NCI-H1694 treated with DMSO at 0.1 percent for 48 hours (cell line): ENCODE measurements at places on chromosomes 1 and 21.

GRCh38 chr1:4124631-4125145, 224.6 kb upstream of the C1orf174 start:
- DNase-seq, result no peak

DNA sequence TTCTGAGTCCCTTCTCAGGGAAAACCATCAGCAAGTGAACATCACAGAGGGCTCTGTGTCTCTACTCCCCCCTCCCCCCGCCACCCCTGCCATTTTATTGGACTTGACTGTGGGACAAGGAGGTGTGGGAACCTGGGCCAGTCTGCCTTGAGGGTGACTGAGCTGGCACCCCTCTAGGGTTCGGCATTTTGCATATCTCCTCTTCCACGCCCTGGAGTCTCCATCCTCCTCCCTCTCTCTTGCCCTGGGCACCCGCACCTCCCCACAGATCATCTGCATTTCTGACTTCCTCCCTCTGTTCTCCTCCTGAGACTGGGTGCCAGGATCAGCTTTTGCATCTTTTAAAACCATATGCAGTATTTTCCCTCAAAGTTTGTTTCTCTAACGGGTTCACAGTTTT, 107.1 kb upstream of the ERRFI1 start:
- no peak for DNase-seq

GRCh38 chr1:187871177-187871845, 1042.6 kb downstream of the PLA2G4A start:
- no peak for DNase-seq

DNA sequence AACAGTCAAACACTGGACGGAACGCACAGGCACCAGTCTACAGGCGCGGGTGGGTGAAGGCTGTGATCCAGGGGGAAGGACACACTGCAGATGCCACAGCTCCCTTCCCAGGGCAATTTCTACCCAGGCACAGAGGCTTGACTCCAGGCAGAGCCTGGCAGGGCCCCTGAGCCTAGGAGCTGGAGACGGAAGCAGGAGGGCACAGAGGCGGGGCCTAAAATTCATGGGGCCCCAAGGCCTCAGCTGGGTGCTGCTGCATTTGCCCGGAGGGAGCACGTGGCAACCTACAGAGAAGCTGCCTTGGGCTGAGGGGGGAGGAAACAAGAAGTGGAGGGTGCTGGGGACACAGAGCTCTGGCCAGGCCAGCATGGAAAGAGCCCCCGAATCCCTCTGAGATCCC, 41.2 kb downstream of the UBE2G2 start:
- DNase-seq, result no peak

DNA sequence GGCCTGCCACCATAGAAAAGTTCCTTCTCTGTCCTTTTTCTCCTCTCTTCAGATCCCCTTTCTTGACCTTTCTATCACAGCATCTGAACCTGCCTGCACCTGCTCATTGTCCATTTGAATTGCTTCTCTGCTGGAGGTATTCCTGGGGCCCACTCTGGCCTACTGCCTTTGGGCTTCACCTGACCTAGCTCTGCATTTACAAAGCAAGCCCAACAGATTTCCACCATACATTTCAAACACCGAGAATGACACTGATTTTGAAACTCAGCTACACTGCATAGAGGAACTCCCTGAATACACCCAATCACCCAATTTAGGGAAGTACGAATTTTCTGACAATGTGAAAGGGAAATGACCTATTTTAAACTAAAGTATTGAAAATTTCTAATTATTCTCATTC, 284.5 kb upstream of the USP25 start:
- no peak for DNase-seq

GRCh38 chr1:243396876-243397275, 141.0 kb downstream of the SDCCAG8 start:
- DNase-seq, result peak; percentile 100

DNA sequence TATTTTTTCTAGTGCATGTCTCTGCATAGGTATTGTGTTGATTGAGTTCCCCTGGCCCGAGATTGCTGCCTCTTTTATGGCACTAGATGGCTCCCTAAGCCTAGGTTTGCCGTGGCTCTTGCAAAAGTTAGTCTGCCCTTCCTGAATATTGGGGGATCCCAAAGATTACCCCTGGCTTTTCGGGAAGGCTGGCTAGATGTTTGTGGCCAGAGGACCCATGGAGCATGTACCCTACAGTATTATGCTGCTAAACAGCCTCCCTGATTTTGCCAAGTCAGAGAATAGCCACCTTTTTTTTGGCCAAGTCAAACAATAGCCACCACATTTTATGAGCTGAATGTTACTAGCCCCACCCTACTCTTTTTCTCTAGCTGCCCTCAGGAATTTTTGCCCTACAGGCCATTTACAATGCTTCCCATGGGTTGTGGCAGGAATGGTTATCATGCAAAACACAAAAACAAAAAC, 343.2 kb downstream of the OLFM3 start:
- DNase-seq, result no peak

- DNase-seq, result no peak
Measured at GRCh38 chr1:46150085-46150484, 17.7 kb upstream of the PIK3R3 start.

DNA sequence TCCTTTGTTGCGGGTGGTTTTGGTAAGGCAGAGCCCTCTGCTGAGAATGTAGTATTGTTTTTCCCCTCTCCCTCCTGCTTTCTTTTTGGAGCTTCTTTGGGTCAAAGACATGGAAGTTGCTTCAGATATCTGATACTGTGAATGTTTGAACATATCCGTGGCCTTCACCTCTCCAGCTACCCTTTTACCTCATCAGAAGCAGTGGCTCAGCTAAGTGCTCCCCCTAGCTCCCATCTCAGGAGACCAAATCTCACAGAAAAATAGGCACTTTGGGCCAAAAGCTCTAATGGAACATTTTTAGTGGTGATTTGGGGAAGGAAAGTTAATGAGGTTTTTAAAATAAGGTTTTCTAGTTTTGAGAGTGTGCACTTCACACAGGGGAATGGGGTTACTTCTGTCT, 6.3 kb downstream of the TMEM200B start:
- DNase-seq, result no peak

DNA sequence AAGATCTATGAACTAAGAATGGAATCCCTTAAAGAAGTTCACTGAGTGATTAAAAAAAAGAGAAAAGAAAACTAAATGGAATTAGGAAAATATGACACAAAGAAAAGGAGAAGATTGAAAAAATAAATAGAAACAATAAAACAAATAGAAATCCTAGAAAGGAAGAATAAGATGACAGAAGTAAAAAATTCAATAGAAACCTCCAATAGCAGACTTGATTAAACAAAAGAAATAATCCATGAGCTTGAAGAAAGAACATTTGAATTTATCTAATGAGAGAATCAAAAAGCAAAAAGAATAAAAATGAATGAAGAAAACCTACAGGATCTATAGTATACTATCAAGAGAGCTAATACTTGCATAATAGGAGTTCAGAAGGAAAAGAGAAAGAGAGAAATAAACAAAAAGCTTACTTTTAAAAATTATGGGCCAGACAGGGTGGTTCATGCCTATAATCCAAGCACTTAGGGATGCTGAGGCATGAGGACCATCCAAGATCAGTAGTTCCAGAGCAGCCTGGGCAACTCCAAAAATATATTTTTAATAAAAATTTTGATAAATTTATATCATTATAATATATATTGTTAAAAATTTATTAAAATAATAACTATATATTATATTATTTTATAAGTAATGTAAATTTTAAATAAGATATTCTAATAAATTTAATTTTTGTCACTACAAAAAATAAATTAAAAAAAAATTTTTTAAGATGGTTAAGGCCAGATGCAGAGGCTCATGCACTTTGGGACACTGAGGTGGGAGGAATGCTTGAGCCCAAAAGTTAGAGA, 9.4 kb upstream of the VN1R5 start:
- no peak for DNase-seq

DNA sequence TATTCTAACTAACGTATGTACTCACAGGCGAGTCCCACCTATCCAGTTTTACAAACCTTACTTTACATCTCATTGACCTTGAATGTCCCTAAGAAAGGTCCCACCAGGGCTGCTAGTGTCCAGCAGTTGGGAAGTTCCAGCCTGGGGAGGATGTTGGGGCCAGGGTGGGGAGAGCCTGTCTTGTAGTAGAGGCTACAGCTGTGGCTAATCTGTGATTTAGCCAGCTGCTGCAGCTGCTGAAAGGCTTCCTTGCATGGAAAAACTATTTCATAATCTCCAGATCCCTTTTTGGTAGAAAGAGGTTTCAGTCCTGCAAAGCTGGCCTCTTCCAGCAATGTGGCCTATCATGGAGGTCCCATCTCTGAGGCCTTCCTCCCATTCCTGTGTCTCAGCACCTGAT, 23.1 kb downstream of the TNN start:
- DNase-seq, result no peak

DNA sequence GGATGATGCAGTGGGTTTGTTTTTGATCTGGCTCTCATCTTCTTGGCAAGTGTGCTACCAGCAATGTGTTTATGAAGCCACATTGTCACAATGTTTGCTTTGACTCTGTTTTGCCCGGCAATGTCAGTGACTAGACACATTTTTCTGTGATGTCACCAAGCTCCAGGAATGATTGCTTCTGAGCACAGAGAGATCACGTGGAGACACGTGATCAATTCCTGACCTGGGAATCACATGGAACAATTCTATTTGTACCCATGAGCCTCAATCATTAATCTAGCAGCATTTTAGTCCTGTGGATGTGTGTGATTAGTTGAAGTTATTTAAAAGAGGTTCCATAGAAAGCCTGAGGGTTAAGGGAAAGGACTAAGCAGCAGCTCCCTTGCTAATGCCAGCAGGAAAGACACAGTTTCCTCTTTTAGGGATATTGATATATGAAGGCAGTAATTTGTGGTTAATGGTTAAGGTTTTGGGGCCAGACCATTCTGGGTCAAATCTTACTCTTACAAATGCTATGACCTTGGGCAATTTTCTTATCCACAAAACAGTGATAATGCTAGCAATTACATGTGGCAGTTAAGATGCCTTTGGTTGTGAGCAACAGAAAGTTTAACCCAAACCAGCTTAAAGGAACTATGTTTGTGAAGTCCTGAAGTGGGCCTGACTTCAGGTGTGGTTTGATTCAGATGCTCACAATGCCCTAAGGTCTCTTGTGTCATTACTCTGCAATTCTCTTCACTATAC, 59.0 kb downstream of the FASLG start:
- no peak for DNase-seq

DNA sequence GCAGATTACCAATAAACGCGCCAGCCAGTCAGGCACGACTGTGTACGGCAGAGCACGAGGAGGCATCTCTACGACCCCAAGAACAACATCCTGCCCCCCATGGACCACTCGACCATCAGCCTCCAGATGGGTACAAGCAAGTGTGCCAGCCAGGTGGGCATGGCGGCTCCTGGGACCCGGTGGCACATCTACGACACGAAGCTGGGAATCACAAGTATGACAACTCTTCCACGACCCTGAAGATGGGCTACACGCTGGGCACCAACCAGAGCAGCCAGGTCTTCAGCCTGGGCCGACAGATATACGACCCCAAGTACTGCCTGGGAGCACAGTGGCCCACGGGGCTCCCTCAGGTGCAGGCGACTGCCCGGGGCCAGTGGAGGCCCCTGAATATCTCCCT, 217.6 kb downstream of the POTED start:
- DNase-seq, result no peak

DNA sequence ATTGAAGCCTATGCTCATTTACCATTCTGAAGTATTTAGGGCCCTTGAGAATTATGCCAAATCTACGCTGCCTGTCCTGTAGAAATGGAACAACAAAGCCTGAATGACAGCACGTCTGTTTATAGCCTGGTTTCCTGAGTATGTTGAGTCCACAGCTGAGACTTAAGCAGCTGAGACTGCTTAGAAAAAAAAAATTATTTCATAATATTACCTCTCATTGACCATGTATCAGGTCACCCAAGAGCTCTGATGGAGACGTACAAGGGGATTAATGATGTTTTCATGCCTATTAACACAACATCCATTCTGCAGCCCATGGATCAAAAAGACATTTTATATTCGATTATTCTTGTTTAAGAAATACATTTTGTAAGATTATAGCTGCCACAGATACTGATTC, 387.2 kb upstream of the NCAM2 start:
- DNase-seq, result no peak

- no peak for DNase-seq
Measured at GRCh38 chr1:45456531-45456930, 34.4 kb downstream of the TESK2 start.

DNA sequence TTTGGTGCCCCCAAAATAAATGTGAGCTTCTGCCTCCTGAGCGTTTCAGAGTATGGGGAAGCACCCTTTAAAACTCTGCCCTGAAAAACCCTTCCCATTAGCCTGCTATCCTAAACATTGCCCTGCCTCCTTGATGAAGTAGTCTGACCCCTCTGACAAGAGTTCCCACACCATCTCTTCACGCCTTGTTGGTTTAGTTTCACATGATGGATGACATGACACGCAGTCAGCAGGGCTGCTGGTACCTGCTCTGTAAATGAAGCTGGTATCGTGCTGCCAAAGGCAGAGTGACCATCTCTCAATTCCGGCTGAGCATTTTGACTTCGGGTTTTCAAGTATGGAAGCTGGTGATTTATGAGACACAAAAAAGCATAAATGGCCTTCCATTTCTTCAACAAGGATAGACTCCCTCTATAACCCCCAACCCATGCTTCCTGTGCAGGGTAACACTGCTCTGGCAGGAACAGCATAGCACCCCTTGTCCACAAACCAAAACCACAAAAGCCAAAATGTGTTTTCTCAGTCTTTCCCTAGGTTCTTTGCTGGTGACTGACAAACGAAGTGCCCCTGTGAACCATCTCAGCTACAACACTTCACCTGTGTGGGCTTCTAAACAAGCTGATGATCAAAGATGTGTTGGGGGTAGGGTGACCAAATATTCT, 444.6 kb downstream of the NUF2 start:
- no peak for DNase-seq

GRCh38 chr21:36610201-36610600, 88.7 kb upstream of the SIM2 start:
- no peak for DNase-seq

DNA sequence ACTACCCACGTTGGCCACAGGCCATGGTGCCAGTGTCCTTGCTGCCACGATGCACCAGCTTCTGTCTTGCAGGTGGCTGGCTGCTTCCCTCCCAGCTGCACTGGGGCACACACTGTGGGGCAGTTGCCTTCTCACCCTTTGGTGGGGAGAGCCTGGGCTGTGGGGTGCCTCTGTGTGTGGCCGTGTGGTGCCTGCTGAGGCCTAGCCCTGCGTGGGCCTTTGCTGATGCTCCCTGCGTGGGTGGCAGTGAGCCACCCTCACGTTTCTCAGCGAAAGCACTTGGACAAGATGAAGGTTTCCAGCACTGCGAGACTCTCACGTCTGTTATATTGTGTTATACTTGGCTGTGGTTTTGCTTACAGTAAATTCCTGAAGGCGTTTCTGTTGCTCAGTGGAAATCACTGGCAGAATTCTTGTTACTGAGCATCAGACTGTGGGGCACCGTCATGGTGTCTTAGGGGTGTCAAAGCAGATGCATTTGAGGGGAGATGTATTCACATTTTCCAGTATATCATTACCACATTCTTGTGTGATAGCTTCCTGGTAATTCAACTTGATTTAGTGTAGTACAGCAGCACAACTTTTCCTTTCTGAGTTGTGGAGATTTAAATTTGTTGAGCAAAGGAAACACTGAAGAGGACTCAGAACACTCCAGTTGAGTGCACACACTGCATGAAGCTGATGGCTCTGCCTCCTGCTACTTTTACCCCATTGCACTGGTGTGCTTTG, 124.7 kb downstream of the PCBP3 start:
- no peak for DNase-seq
